ENCODE measurements at places on chromosomes 4 and X.

DNA sequence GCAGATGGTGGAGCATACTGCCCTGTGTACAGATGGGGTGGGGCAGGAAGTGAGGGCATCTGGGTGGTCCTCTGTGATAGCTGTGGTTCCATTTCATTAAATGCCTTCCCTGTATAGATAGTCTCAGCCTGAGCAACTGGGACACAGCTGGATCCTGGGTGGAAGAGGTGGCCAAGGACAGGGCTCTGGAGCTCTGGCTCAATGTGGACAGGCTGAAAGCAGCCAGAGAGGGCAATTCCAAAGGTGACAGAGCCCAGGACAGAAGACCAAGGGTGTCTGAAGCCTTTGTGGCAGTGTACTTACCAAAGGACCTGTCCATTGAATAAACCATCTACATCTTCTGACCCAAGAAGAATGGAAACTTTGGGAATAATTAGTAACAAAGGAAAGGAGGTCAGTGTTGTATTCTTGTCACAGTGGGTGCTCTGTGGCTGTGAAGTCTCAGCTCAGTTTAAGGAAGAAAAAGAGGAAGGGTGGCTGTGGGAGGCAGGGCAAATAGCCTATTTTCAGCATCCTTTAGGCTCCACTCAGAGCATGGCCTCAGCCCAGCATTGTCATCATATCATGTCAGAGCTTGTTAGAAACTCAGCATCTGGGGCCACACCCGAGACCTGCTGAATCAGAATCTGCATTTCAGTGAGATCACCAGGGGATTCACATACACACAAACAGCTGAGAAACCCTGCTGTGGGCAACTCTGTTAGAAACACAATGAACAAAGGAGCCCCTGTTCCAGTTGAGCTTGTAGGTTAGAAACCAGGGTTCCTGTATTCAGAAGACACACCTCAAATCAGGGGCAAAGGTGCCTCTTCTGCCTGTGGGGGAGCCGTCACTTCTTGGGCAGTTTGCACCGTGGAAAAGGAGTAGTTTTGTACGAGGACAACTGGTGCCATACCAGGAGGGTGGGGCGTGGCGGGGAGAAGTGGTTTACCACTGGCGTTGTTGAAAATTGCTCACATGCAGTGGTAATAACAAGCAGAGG lies 168.6 kb downstream of the PTTG2 start:
- no peak for DNase-seq

GRCh38 chrX:50971395-50971794 lies 60.9 kb downstream of the BMP15 start:
- no peak for DNase-seq

DNA sequence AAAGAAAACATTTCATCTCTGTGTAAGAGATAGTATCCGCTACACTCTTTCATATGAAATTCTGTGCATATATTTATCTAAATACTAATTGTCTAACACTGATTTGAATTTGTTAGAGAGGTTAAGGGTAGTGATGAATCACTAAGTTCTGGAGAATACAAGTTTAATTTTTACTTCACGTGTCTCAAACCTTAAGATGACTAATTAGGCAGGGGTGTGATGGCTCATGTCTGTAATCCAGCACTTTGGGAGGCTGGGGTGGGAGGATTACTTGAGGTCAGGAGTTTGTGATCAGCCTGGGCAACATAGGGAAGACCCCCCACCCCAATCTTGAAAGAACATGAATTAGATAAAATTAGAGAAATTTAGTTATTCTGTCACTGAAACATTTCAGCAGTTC lies 2241.9 kb downstream of the PCDH7 start:
- no peak for DNase-seq

GRCh38 chr4:25117274-25117673 lies 43.0 kb downstream of the SEPSECS start:
- no peak for DNase-seq

DNA sequence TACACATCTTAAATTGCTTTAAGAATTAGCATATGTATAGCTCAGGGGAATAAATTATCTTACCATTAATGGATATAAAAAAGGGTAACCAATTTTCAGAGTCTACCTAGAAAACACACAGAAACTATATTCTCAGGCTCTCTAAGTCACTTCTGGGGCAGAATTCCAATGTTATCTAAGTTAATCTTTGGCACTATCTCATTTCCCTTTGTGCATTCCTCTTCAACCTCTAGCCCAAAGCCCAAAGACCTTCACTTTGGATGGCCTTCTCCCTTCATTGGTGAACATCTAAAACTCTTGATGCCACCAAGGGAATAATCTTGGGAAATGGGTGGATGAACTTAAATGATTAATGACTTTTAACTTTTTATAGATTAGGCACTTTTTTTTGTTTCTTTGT lies 108.3 kb downstream of the APBB2 start:
- no peak for DNase-seq

DNA sequence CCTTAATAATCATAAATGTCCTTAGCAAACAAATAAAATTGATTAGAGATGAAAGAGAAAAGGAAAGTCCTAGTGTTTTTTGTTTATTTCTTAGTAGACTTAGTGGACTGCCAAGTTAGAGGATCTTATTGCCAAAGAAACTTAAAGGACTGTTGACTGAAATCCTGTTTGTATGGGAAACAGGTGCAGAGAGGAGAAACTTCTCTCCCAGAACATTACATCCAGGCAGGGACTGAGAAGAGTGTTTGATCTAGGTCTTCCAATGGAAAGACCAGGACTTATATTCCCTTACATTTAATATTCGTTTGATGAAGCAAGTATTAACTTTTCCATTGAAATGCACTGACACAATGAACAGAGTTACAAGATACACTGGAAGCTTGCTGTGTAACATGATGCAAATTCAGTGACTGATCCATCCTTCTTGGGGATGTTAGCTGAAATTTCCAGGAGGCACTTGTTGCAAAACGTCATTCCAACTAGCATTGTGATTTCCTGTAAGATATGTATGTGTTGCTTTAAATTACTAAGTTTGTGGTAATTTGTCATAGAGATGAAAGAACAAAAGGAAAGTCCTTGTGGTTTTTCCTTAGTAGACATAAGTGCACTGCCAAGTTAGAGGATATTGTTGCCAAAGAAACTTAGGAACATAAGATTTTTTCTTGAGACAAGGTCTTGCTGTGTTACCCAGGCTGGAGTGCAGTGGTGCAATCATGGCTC lies 505.6 kb downstream of the STIM2 start:
- no peak for DNase-seq

DNA sequence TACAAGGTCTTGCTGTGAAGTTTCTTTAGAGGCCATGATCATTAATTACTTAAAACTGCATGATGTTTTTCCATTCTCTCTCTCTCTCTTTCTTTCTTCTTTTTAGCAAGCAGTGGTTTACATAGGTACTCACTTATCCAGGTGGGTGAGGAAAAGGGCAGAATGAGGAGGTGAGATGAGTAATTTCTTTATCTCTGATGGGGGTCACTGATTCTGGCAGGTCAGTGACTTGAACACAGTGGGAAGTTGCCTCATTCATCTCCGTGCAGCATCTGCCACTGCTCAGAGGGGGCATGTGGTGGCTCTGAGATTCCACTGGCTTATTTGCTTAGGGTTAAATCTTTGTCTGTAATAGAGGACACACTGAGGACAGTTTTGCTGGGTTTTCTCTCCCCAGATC lies 62.6 kb downstream of the FAM114A1 start:
- DNase-seq = no peak

DNA sequence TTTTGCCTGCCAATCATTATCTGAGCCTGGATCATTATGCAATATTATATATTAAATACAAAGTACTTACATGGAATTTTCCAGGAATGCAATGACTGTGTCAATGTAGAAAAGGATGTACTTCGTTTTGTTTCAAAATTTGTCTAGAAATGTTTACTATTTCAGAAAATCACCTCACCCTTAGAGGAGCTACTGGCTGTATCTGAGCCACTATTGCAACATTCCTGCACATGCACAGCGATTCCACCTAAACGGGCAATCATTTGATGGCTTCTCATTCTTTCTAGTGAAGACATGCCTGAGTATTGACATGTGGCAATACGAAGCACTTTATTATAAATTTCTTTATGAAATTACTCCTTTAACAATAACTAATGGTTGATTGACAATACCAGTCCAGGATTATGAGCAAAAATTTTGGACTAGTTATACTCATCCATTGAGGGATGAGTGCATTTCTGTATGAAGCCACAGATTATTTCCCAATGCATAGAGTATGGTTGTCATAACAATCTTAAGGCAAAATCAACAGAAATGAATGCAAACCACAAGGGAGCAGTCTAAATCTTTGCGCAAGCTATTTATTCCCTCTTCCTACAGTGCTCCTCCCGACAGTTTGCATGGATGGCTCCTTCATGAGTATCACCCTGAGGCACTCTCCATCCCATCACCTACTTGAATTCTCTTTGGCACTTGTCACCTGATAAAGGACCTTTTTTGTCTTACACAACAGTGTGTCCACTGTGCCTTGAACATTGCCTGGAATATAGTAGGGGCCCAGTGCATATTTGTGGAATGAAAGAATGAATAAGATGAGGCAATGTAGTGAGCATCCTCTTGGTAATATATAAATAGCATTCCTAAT lies 35.8 kb upstream of the MMAA start:
- DNase-seq = no peak

DNA sequence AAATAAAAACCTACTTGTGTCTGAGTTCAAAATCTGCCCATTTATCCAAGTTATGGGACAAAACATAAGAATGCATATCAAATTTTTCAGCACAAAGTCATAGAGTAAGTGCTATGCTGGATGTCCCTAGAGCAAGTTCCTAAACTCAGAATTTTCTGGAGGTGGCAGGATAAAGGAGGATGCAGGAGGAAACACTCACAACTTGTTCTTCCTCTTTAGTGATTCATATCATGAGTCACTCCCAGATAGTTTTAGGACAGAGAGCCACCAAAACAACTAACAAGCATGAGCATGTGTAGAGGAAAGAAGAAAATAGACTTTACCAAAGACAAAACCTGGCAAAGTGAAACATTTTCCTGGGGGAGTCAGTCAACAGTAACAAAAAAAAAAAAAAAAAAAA lies 302.7 kb downstream of the KCTD8 start:
- no peak for DNase-seq

DNA sequence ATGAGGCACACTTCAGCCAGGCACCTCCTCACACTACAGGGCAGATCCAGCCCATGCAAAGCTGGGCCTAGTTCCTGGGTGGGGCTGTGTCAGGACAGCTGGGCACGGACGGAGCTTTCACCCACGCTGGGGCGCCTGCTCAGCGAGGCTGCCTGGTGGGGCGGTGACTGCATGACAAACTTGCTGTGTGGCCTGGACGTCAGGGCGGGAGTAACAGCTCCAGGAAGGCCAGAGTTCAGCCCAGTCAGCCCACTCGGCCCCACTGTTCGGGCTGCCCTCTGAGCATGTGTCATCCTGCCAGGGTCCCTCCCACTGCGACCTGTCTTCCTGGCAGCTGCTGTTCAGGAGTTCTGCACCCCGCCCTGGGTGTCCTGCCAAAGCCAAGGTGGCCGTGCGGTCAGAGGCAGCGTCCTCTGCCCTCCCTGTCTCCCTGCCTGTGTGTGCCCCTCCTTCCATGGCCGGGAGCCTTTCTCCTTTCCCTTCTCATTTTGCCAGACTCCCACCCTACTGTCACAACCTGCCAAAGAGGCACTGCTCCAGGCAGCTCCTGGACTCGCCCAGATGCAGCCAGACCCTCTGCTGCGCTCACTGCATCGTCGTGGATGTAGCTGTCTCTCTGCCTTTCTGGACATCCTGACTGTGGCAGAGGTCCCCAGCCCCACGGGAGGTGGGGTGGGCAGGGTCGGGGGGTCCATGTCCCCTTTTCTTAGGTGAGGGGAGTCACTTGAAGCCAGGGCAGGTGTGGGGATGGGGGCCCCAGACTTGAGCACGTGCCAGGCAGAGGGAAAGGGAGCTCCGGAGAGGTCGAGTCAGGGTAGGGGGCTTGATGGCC lies 33.0 kb upstream of the KIAA0232 start:
- DNase-seq = no peak

- no peak for DNase-seq
Observed at GRCh38 chr4:164904336-164904735, 27.4 kb downstream of the APELA start.

DNA sequence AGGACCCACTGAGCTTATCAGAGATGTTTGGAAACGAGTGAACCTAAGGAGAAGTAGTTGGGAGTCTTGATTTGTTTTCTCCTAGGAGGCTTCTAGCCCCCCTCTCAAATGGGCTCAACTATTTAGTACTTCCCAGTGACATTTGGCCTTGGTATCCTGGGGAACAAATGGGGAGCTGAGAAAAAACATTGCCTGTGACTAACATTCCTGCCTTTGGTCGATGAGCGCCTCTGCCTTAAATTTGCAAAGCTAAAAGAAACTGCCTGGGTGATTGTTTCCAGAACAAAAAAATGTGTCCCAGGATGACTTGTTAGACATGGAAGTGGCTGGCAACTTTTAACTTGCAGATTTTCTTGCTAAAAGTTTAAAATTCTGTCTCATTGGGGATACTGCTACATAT lies 58.8 kb upstream of the IGFBP7 start:
- no peak for DNase-seq

GRCh38 chrX:19814778-19815177 lies 72.6 kb downstream of the SH3KBP1 start:
- no peak for DNase-seq

DNA sequence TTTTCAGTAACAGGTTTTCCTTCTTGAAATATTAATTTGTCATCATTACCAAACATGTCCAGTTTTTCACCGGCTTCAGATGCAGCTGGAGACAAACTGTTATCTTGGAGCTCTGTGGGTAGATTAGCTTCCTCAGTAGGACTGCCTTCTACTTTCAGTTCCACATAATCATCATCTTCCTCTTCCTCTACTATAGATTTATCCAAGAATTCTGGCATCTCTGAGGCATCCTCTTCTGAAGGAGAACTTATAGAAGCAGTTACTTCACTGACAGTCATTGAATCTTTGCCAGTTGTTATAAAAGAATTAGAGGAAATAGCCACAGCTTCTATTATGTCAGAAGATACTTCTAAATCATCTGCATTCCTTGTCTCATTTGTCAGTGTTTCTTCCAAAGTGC lies 162.9 kb downstream of the LRBA start:
- no peak for DNase-seq
